ENCODE measurements at places on chromosomes 2 and 18.
A peak's percentile ranks its signal among the peaks of the same experiment; 100 is the strongest.

- DNase-seq = no peak
Measured at GRCh38 chr18:62877411-62878221, 162.3 kb downstream of the PHLPP1 start.

- no peak for DNase-seq
Measured at GRCh38 chr2:164512871-164513270, 108.4 kb downstream of the GRB14 start.

GRCh38 chr18:44974174-44974573 is 293.5 kb downstream of the SETBP1 start:
- no peak for DNase-seq

- no peak for DNase-seq
Measured at GRCh38 chr18:378079-378478, 110.2 kb upstream of the THOC1 start.

DNA sequence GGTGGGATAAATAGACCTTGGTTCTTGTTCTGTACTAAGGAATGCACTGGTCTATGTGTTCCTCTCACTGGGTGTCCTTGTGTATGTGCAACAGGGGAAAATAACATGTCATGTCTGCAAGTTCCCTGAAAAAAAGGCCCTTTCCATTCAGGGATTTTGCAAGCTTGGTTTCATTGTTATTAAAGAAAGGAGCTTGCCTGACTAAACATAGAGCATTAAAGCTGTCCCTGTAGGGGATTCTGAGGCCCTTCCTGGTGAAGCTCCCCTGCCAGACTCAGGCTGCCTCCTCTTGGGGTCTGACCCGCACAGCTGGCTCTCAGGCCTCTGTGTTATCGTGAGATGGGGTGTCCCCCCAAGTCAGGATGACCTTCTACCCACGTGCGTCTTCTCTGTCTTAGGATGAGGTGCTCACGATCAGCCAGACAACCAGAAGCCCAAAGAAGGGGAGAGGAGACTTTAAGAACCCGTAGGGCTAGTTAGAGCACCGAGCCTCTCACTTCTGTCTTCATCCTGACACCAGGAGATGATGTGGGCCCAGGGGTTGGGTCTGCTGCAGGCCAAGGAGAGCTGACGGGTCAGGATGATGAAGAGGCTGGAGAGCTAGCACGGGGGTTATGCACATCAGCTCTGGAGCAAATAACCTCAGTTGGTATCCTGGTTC is 21.2 kb downstream of the CAPG start:
- no peak for DNase-seq

DNA sequence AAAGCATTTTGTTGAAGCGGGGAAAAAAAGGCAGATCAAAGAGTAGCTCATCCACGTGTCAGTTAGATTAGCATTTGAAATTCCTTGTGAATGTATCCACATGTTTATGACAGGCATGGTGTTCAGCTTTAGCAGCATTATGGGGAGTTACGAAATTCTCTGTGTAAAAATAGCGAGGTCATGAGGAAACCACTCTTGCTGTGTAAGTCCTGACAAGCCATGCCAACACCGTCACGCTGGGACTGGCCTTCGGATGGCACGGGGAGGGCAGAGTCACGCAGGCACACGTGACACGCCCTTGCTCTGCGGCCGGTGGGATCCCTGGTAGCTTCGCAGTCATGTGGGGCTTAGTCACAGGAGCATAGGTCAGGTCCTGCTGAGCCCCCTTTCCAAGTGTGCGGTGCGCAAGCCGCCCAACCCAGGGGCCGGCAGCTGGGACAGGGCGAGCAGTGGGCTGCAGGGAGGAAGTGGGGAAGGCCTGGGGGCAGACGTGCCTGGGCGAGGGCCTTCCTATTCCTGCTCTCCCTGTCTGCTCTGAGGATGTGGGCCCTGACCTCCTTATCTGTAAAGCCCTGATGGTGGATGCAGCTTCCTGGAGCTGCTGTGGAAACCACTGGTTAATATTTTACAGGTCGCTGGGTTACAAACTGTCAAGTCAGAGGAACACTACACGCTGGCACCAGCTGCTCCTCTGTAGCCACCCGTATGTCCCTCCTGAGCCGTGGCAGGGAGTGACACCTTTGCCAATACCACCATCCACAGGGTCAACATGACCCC is 18.0 kb downstream of the MBP start:
- DNase-seq = no peak

DNA sequence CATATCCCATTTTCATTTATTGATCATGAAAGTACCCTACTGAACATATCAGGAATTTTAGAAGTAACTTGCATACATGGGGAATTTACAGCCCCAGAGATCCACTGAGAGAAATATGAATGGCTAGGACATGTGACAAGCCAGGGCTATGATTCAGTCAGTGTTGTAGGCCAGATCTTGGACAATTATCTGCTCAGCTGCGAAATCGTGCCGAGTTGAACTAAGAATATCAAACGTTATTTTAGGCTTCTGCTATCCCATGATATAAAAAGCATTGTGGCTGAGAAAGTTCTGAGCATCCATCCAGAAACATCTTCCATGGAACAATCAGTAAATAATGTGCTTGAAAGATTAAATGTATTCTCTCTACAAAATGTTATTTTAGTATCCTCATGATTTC is 85.7 kb upstream of the UNC80 start:
- DNase-seq = no peak

DNA sequence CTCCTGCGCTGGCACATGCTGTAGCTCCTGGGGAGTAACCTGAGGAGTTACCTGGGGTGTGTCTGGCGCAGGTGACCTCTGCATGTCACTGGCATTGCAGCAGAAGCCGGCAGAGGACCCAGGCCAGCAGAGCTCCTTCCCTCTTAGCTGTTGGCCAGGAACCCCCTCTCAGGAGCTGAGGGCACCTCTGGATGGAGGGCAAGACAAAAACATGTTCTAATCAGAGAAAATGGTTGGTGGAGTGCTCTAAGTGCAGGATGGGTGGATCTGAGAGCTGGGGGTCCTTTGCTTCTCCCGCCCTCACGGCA is 44.9 kb upstream of the SNTG2 start:
- no peak for DNase-seq

- DNase-seq = no peak
Measured at GRCh38 chr2:36394804-36395203, 39.2 kb downstream of the CRIM1 start.

DNA sequence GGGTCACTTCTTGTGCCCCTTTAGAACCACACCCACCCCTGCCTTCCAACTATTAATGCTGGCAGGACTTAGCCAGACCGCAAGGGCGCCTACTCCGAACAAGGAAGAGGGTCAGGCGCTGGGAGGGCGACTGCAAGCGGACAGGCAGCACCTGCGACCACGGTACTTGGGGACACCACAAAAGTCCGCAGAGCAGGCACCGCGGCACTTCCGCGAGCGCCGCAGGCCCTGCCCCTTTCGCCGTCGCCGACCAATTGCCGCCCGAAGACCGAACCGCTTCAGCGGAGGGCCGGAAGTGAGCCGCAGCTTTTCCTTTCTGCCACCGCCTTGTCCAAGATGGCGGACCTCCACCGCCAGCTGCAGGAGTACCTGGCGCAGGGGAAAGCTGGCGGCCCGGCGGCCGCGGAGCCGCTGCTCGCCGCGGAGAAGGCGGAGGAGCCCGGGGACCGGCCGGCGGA is at the start of gene SFT2D3:
Gene SFT2D3, plus strand, starts transcription at position 305 of the 458 bp plus-strand sequence. Its CDS starts 32 bp downstream, at position 337.
- DNase-seq = peak; percentile 77

DNA sequence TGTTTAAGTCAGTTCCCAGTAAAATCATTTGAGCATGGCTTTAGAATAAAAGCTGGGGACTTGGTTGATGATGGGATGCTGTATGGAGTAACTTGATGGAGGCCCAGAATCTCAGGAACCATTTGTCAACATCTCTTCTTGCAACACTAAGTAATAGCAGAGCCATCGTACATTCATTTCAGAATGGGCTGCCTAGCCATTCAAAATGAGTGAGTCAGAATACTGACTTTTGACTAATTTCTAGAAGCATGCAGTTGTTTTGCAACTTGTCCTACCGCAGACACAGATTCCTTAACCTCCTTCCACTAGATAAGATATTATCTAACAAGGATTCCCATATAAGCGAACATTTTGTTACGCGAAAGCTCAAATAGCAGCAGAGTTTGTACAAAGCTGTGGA is 229.5 kb downstream of the CNTNAP5 start:
- no peak for DNase-seq

GRCh38 chr2:20744366-20745335 is 77.7 kb downstream of the GDF7 start:
- DNase-seq = no peak

- no peak for DNase-seq
Measured at GRCh38 chr18:54316071-54316820, 41.4 kb downstream of the STARD6 start.

DNA sequence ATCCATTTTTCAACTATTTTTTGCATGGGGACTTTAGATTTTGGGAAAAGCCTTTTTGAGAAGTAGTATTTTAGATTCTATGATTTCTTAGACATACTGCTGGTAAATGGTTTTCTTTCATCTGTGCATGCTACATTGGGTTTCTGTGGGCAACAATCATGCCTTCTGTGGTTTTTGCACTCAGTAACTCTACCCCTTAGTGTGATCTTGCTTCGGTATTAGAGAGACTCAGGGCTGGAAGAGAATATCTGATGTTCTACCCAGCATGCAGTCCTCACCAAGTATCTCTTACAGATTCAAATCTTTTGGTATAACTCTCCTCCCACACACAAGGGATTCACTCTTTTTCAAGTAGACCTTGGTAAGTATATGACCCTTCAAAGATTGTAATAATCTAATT is 183.0 kb downstream of the PMAIP1 start:
- DNase-seq = no peak

DNA sequence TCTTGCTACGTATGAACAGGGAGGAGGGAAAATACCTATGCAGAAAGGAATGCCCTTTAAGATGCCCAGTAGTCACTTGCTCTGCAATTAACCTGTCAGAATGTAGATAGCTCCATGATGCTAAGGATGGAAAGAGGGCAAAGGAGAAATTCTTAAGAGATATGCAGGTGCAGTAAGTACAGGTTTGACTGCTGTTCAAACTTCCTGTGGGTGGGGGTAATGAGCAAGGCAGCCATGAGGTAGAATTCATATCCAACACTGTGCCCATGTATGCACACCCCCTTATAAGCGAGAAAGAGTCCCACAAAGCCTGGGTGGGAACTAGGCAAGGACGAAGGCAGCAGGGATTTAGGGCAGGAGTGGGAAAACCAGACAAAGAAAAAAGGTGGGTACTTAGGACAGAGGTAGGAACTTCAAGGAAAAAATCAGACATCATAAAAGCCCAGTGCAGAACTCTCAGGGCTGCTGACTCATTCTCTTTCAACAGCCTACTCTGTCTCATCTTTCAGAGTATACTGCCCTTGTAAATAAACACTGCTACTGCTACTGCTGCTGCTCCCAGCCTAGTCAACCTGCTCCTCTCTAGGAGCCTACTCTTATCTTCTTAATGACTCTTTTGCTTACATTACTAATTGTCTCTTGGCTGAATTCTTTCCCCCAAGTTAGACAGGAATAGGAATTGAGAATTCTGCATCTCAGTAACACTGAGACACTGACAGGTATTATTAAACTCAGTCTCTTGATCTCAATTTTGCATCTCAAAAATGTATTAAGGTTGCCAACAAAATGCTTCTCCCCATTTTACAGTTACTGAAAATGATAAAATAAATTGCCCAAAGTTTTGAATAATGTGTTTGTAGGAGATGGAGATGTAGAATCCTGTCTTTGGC is 189.0 kb downstream of the PTH2R start:
- DNase-seq = no peak

DNA sequence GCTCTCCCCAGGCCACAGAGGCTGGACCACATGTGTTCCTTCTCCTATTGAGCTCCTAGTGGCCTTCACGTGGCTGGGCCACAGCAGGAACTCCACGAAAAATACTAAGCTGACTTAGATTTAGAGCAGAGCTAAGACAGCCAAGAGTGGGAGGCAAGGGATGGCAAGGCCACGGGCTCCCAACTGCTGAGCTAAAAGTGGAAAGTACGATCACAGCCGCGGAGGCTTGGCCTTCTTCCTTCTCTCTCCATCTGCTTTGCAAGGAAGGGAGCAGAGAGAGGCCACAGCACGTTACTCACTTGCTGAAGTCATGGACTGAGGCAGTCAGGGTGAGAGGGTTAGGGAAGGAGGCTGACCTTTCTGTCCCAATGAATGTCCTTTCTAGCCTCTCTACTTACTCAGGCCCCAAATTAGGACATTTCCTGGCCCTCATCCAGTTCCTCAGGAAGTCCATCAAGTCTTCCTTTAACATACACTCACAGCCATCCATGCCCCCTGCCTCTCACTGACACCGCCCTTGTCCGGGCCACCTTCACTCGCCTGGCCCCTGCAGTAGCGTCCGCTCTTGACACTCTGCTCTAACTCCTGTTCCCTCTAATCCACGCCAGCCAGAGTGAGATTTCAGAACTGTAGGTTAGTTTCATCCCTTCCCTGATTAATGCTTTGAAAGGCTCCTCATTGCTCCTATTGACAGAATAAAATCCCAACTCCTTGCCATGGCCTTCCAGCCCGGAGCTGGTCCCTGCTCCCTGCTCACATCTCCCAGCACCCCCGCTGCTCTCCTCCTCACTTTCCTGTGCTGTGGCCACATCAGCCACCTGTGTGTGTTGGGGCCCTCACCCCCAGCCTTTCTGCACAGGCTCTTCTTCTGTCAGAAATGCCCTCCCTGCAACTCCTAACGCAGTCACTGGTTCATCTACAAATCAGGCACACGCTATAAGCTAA is 204.2 kb downstream of the CYP26B1 start:
- no peak for DNase-seq

DNA sequence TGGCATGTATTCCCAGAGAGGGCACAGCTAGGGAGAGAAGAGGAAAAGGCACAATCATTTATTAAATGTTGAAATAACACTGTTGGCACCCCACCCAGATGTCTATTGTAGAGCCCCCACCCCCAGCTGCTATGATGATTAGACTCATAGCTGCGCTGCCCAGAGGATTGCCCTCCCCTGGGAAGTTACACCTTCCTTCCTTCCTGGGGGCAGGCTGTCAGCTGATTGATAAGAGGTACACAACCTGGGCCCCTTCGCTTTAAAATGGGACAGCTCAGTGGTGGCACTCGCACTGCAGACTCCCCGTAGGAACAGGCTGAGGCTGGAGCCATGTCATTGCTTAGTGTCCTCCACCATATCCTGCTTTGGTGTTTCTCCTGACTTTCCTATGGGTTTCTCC is 18.1 kb downstream of the TEX51 start:
- no peak for DNase-seq

Measured in stimulated activated CD8-positive, alpha-beta memory T cell treated with anti-CD3 and anti-CD28 coated beads, Interleukin-15, amount 100 ng/mL, for 24 hours (primary cell).